Stimulated activated CD4-positive, alpha-beta T cell treated with anti-CD3 and anti-CD28 coated beads, Interleukin-1b, Interleukin-23, amount 100 ng/mL, for 4 hours (primary cell): ENCODE measurements at places on chromosomes 16 and 17.

DNA sequence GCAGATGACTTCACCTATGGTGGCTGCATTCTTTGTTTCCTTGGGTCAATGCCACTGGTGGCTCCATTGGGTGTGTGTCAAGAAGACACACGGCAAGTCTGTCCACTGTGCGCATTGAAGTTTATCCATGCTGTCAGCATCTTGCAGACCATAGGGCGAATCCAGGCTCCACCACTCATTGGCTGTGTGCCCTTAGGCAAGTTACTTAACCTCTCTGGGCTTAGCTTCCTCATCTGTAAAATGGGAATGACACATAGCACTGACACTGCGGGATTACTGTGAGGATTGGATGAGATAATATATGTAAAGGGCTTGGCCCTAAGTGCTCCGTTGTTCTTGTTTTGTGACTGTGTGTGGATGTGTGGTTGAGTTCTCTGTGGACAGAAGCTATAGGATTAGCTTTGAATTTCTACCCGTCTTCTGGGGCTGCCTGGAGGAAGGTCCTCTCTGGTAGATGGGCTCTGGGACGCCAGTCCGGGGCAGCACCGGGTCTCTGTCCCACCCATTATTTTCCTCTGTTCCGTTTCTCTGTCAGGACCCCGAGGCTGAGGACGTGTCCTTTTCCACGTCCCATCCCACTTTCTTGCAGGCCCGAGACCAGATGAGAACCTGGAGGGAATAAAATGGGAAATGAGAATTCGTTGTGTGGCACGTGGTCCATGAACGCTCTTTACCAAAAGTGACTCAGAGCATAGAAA lies 178.4 kb downstream of the IRF8 start:
- no peak for DNase-seq

DNA sequence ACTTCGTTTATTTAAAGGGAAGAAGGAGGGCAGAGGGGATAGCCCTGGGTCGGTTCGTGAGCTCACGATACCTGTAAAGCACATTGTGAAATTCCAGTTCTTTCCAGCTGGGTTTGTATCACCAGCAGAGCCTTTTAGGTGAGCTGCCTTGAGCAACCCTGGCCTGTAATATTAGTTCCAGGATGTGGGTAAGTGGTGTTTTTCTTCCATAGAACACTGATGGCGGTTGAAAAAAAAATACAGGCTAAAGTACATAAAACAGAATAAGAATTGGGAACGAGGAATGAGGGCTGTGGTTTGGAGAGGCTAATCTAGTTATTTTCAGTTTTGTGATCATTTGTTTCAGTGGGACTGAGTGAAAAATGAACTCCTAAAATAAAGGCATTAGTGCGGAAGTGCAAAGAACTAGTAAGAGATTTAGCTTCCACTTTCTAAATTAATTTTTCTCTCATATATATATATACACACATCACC lies 20.6 kb downstream of the HS3ST3B1 start:
- DNase-seq, result no peak

DNA sequence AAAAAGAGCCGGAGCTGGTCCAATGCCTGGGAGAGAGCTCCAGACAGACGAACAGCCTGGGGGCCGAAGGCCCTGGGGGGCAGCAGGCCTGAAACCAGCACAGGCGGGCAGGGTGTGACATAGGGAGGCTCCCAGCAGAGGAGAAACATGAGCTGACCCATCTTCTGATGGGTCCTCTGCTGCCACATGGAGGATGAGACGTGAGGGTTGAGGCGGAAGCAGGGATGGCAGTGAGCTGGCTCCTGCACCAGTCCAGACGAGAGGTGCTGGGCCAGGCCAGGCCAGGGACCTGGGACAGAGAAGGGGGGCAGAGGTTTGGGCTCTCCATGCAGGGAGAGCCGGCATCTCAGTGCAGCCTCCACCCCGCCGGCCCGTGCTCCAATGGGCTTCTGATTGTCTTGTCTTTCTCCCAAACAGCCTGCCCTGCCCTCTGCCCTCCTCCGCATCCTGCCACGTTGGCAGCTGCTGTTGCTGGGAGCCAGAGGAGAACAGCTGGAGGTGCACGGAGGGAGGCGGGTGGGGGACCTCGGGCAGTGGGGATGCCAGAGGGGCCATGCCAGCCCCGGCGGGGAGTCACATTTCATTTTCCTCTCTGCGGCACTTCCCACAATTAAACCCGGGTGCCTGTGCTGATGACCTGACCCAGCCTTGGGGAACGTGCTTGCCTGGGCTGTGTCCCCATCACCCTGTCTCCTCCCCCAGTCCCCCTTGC lies 139.1 kb upstream of the GSE1 start:
- no peak for DNase-seq

GRCh38 chr17:78596871-78597764 lies 19.9 kb upstream of the DNAH17 start:
- no peak for DNase-seq

DNA sequence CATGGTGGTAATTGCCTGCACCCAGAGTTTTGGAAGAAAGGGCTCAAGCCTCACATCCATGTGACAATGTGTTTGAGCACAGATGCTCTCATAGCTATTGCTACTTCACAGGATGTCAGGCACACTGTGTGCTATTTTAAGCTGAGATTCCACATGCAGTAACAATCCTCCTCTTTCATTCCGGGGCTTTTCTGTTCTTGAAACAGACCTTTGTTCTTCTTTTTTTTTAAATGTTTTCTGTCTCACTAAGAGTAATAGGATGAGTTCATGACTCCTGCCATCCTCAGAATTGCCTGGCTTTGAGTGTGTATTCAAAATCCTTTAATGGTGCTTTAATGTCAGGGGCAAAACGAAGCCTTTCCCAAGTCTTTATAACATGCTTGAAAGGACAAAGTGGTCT lies 198.9 kb downstream of the ABCC12 start:
- DNase-seq, result no peak

- DNase-seq, result no peak
Measured at GRCh38 chr17:81712468-81713003, 452 bp downstream of the SLC25A10 start.

- DNase-seq, result no peak
Measured at GRCh38 chr16:2897110-2897509, 14.1 kb downstream of the FLYWCH2 start.

DNA sequence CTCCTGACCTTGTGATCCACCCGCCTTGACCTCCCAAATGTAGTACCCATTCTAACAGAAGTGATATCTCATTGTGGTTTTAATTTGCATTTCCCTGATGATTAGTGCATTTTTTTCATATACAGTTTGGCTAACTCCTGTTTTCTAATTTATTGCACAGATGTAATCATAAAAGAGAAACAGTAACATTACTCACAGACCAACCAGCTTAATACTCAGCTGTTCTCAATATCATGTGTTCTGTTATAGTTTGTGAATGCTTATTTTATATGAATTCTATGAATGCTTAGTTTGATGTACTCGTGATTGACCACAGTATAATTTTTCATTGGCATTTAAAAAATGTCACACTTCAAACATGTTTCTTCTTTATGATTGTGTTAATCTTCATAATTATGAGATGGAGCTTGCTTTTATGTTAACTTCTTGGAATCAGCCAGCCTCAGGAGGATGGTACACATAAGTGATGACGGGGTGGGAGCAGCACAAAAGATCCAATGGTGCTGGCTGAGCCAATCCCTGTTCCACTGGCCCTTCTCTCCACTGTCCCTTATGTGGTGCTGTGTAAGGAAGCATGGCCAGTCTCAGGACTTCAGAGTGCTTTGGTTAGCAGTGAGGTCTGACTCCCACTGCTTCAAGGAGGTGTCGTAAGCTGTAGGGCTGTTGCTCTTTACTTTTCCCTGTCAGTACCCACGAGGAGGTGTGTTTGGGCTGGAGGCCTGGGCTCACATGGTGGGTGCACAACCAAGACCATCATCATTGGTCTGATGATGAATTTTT lies 191.0 kb downstream of the SPECC1 start:
- DNase-seq, result no peak

DNA sequence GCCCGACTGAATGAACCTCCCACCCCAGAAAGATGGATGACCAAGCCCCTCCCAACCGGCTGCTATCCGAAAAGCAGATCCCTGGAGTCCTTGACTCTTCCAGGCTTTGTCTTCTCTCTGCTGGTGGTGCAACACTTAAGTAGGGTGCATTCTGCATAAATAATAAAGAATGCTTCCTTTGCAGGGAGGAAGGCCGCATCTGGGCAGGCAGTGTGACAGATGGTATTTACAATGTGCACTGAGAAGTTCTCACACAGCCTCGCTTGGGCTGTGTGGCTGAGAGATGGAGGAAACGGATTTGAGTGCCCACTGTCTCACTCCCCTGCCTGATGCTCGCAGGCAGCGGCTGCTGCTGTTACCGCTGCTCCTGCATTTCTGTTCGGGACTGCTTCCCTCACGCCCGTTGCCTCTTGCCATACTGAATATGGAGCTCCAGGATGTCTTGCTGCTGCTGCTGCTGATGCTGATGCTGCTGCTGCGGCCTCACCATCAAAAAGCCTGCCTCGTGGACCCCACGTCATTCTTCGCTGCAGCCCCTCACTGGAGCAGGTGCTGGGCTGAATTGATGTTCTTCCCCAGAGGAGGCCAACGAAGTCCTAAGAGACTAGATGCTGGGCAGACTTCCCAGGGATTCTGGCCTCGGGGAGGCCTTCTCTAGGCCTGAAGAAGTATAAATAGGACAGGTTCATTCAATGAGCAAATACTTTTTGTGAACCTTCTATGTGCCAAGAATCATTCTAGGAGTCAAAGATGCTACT lies 7.1 kb upstream of the RHBDL3 start:
- no peak for DNase-seq

GRCh38 chr16:80586476-80586875 lies 45.7 kb downstream of the DYNLRB2 start:
- no peak for DNase-seq

GRCh38 chr17:45155483-45155882 lies 6.2 kb upstream of the HEXIM2 start:
- DNase-seq, result no peak

- DNase-seq, result no peak
Measured at GRCh38 chr17:21007646-21008045, 35.2 kb downstream of the USP22 start.

DNA sequence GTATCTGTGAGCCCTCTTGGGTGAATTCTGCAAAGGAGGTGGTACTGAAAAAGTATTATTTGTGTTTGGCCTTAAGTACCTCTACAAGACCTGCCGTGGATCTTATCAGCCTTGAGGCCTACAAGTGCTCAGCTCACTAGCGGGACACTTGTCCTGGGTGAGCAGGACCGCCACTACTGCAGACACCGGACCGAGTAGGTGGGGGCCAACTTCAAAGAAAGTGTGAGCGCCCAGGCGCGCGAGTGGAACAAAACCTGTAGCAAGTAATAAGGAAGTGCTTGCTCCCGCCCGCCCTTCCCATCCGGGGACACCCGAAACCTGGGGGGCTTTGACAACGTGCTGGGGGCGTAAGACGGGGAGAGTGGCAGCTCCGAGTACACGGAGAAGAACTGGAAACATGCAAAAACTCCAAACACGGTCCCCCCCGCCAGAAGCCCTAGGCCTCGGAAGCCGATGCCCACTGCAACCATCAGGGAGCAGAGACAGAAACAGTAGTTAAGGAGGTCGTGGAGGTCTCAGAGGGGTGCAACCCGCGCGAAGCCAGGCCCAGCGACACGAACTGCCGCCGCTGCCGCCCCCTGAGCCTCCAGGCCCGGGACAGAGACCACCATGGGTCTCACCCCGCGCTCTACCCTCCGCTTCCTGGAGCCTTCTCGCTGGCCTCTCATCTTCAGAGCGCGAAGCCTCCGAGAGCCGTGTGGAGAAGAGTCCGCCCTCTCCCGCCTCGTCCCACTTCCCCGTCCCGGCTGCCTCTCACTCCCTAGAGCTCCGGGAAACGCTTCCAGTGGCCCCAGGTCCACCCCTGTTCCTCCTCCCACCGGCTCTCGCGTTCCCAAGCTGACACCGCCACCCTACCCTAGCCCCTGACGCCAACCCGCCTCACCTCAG lies 537 bp downstream of the CNOT1 start:
- DNase-seq, result peak; percentile 26

DNA sequence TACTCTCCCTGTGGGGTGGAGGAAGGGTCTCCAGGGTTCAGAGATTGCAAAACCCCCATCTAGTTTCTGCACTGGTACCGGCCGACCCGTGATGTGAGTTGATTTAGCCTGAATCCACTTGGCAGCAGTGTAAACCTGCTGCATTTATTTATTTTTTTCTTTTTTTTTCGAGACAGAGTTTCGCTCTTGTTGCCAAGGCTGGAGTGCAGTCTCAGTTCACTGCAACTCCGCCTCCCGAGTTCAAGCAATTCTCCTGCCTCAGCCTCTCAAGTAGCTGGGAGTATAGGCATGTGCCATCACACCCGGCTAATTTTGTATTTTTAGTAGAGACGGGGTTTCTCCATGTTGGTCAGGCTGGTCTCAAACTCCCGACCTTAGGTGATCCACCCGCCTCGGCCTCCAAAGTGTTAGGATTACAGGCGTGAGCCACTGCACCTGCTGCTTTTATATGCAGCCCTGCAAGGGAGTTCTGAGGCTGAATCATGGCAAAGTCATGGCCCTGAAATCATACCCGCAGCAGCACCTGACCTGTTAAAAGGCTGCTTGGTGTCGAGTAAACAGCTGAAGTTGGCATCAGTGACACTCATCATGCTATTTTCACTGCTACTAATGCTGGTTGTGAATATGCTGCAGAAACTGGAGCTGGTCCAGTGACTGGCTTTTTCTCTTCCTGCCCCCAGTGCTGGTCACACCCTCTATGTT lies 21.4 kb downstream of the DEXI start:
- DNase-seq, result no peak

GRCh38 chr17:51540151-51540550 lies 279.8 kb downstream of the UTP18 start:
- no peak for DNase-seq

- DNase-seq, result no peak
Measured at GRCh38 chr16:86631444-86631843, 53.1 kb downstream of the FOXL1 start.

DNA sequence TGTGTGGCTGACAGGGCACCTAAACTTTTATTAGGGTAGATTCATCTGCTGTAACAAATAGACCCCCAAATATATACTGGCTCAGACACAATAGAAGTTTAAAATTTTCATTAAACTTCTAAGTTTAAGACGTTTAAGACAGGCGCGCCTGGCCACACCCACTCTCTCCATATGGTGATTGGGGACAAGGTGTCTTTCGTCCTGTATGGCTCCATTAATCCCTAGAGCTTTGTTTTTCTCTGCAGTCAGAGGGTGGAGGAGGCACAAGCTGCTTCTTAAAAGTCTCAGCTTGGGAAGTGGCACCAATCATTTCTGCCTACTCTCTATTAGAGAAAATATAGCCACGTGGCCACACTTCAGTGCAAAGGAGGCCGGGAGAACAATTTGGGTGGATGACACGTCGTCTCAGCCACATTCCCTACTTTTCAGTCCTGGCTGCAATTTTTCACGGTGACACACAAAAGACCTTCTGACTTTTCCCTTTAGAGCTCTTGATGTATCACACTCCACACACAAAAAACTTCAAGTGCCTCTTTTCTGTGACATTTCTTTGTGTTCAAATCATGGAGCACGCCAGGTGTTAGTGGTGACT lies 125.5 kb upstream of the CACNG3 start:
- no peak for DNase-seq

GRCh38 chr16:72426386-72426785 lies 254.4 kb upstream of the PMFBP1 start:
- DNase-seq, result no peak
